ENCODE measurements at places on chromosomes 5 and 9.

DNA sequence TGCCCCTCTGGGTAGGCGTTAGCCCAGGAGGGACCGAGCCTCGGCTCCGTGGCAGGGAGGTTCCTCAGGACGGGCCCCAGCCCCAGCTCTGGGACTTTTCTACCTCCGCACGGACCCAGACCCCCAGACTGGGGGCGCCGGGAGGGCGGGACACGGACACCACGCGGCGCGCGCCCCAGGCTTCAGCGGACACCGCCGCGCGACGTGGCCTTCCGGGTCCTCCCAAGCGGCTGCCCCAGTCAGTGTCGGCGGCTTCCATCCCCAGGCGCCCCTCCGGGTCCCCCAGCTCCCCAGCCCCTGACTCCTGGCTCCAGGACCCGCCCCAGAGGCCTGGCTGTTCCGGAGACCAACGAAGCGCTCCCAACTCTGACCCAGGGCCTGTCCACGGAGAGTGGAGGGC lies 3.1 kb downstream of the LCNL1 start:
- no peak for DNase-seq

GRCh38 chr9:128727640-128728248 lies 3.8 kb upstream of the ZDHHC12 start:
- no peak for DNase-seq

GRCh38 chr5:42720251-42720650 lies 36.4 kb upstream of the CCDC152 start:
- DNase-seq: no peak

GRCh38 chr5:6730407-6730806 lies 17.2 kb downstream of the TENT4A start:
- DNase-seq: no peak

DNA sequence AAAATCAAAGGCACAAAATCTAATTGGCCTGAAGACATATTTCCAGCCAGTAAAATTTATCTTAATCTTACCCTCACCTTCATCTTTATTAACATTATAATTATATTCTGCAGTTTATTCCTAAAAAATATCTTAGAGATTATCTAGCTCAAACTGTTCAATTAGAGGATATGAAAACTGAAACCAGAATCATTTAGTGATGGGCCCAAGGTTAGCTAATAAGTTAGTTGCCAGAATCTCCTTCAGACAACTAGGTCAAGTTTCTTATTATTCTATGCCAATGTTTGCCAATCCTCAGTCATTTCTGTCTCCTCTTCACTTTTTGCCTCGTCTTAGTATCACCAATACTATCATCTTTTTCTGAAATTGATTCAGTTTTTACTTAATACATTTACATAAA lies 56.0 kb upstream of the RASA1 start:
- DNase-seq: no peak

DNA sequence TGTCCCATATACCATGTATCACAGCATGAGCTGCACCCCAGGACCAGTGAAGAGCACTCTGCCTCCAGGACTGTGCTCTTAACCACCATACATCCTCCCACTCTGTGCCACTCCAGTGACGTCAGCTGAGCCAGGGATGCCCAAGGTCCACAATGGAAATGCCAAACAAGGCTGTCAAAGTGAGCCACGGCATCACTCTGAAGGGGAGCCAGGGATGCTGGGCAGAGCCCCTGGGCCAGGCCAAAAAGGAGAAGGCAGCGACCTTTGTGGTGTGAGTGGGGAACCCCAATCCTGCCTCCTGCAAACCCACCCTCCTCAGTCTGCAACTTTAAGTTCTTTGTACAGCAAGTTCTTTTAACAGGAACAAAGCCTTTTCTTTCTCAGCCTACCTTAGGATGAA lies 242.7 kb downstream of the SYK start:
- DNase-seq: no peak

DNA sequence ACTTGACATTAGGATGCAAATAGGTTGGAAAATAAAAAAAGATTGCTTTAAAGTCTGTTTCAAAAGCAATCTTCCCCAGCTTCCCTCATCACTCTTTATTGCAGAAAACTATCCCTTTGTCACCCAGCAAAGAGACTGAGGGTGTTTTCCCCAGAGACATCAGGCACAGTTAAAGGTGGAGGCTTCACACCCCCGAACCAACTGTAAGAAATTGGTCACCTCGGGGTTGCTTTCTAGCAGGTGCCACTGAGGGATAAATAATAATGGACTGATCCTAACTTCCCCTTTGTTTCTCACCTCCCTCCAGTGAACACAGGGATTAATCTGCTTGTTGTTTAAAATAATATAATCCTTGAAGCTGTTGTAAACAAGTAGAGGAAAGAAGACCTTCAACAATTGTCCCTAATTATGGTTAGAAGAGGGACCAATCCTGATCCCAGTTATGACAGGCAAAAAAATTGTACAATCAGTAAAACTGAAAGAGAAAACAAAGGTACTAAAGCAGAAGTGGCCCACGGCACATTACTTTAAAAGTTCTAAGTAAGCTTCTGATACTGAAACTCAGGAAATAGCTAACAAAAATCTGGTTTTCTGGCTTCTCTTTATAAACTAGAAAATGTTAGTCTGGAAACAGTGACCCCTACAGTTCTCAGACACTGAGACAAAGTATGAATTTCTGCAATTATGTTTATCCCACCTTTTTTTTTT lies 6.6 kb upstream of the PCSK1 start:
- DNase-seq: no peak

DNA sequence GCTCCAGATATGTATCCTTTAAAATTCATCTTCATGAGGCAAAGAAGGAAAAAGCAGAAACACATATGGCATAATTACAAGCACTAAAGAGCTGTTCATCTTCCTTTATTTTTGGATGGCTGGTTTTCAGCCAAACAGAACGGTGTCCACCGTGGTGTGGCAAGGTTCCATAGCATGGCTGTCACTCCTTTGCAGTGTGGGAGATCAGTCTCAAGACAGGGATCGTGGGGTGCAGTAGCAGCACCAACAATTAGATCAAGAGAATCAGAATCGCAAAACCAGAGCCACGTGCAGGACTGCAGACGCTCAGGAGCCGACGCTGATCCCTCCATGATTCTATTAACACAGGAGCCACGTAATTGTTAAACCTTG lies 79.5 kb downstream of the SEMA4D start:
- no peak for DNase-seq

DNA sequence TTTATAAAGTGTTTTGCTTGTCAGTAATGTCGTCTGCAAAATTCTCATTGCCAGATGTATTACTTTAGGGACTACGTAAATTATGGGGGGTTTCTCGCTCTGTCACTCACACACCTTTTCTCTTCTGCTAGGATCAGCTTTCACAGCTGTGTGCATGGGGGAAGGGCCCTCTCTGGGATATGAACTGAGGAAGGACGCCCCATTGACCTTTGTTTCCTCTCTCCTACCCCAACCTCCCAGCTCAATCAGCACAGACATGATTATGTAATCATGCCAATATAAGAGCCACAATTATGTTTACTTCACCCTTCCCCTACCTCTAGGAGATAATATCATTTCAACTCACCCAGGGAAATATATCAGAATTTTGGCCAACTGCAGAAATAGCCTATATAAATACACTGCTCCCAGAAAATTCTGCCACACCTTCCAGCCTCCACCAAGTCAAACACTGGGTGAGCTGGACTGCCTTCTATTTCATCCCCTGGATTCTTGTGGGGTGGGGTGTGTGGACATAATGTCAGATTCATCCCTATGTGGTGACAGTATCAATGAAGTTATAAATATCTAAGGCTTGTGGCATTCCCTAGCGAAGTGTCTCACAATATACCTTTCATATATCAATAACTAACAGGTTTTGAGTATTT lies 12.6 kb upstream of the SEMA5A start:
- DNase-seq: no peak

- no peak for DNase-seq
Measured at GRCh38 chr5:133993185-133993936, 11.4 kb downstream of the VDAC1 start.

GRCh38 chr5:172905346-172906140 lies 53.7 kb upstream of the RPL26L1 start:
- peak; percentile 13 for DNase-seq

DNA sequence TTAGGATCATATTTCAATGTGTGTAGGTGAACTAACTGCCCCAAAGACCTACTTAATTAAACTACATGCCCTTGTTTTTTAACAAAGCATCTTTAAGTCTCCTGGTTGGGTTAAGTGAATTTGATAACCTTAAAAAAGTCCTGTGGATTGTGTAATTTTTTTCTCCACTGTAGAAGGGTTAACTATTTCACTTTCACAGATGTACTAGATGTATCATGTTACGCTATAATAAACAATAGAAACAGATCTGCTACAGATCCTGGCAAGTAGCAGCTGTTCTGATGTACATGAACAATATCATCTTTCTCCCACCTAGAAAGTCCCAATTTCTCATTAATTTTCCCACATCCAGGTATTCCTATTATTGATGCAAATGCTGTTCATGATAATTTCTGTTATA lies 18.9 kb downstream of the KIF24 start:
- no peak for DNase-seq

DNA sequence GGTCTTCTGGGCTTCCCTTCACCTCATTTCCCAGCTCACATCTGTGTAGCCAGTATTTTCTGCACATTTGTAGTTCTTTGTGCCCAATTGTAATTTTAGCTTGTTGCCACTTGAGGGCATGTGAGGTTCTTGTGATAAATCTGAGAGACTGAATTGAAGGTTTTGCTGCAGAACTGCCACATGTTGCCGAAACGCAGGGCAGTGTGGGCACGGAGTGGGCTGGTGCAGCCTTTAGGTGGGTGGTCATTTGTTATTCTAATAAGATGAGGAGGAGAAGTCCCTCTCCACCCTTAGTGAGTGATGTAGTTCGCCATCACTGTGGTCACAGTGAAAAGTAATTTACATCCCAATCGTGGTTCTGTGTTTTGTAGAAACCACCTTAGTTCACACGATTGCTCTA lies 21.2 kb downstream of the OTULIN start:
- peak; percentile 73 for DNase-seq

DNA sequence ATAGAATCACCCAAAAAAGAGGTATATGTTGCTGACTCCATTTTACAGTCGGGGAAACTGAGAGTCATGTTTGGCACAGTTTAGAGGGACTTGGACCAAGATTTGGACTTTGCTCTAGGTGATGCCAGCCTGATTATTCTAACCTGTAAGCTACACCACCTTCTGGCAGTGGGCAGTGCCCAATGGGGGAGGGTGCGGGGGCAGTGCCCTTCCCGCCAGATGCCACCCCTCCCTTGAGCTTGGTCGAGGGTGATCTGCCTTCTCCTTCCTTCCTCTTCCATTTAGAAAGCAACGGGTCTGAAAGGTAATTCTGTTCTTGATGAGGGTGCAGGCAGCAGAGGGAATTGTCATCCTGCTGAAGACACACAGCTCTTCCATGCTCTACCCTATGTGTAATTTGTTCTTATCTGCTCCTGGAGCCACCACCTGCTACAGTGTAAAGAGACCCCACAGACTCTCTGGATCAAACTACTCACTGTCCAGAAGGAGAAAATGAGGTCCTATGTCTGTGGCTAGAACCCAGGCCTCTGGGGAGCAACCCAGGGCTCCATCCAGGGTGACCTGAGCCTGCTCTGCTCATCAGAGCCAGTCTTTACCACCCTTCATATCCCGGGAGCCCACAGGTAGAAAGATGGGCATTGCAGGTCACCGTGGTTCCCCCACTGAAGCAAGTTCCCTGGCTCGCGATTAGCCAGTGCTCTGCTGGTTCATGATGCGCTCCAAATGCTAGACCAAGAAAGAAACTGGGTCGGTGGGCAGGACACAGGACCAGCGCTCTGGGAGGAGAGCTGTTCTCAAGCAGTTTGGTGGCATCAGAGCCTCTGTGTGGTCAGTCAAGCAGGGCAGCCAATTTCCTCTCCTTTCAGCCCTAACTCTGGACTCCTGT lies 156.2 kb downstream of the RGS3 start:
- peak; percentile 17 for DNase-seq

DNA sequence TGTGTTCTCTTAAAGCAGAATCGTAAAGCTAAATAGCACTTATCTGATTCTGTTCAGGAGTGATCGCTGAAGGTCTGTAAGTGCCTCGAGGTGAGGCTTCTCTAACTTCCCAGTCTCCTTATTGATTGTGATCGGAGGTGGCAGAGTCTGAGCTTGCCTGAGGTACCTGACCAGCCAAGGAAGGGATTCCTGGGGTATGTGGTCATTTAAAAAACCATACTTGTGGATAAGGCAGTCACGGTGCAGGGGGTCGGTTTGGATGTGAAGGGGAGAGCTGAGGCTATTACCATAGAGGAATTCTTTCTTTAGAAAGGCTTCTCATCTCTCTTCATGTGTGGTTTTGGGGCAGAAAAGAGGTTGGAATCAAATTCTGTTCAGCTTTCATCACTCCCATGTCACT lies 193.7 kb downstream of the TLE4 start:
- no peak for DNase-seq

GRCh38 chr9:136723362-136723976 lies 11.1 kb downstream of the DIPK1B start:
- no peak for DNase-seq

GRCh38 chr9:129910628-129911567 lies 75.6 kb downstream of the USP20 start:
- DNase-seq: no peak

GRCh38 chr5:112382886-112383285 lies 36.2 kb downstream of the EPB41L4A start:
- DNase-seq: no peak

DNA sequence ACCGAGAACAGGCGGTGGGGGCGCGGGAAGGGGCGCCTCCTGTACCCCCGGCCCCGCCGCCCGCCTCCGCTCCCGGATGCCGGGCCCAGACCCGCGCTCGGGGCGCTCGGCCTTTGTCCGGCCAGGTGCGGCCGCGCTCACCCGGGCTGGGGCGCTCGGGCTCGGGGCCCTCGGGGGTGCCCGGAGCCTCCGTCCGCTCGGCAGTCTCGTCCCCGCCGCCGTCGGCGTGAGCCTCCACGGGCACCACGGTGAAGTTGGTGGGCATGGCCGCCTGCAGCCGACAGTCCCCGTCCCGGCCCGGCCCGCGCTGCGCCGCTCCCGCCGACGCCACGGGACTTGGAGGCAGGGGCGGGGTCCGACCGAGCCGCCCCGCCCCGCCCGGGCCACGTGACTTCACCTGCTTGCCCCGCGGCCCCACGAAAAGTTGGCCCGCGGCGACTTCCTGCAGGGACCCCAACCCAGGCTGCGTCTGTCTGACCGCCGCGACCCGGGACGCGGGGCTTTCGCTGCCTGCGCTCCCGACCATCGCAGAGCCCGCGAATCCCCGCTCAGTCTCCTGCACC lies at the start of gene SLC12A7:
SLC12A7 (minus strand) TSS at position 337 of the 563 bp plus-strand sequence; CDS start at position 265, 72 bp downstream.
- no peak for DNase-seq

- DNase-seq: peak; percentile 40
Measured at GRCh38 chr5:6856653-6857052, 143.4 kb downstream of the TENT4A start.

DNA sequence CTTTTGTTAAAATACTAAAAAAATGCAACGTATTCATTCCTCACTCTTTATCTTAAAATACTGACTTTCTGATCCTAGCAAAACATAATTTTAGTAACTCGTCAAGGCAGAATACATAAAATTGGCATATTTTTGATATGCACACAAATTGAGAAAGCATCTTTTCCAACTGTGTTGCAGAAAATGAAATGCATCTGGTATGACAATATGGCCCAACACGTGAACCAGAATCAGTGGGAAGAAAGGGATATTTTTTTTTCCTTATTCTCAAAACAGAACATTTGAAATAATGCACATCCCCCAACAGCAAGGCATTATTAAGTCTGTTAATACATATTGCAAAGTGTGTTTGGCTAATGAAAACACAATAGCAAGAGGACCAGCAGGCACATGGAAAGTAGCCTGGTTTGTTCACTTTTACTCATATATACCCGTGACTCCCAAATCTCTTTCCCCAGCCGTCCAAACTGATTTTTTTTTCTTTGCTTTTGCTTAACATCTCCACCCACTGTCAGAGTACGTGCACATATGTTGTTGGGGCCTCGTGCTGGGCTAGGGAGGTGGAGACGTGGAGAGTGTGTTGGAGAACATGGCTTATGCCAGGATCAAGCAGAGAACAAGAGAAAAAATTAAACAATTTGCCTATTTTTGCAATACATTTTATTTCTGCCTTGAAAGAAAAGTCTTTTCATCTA lies 4.3 kb downstream of the MCTP1 start:
- DNase-seq: peak; percentile 95
